Memory B cell (primary cell): ENCODE measurements at places on chromosomes 3 and 15.
A peak's percentile ranks its signal among the peaks of the same experiment; 100 is the strongest.

DNA sequence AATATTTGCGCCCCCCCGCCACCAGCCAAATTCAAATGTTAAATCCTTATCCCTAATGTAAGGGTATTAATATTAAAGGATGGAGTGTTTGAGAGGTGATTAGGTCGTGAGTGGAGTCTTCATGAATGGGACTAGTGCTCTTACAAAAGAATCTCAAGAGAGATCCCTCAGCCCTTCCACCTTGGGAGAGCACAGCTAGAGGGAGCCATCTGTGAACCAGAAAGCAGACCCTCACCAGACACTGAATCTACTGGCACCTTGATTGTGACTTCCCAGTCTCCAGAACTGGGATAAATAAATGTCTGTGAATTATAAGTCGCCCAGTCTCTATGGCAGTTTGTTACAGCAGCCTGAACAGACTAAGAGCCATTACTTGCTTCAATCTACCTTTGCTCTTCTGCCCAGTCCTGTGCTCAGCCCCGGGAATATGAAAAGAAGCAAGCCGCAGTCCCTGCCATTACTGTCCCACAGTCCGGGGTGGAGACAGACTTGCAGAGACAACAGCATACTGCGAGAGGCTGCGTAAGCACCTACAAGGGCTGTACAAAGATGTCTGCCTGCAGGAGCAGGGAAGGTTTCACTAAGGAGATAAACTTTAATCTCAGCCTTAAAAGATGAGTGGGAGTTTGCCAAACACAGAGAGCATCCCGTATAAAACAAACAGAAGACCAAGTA, 110.7 kb upstream of the TMCO5A start:
- peaks cover 1% of the 10 kb centered on the region for H3K27me3 ChIP-seq
- DNase-seq = no peak
- no peaks in the 10 kb centered on the region for H3K4me1 ChIP-seq
- H3K4me3 ChIP-seq = no peak overlapping the region
- H3K36me3 ChIP-seq = no peaks in the 10 kb centered on the region

DNA sequence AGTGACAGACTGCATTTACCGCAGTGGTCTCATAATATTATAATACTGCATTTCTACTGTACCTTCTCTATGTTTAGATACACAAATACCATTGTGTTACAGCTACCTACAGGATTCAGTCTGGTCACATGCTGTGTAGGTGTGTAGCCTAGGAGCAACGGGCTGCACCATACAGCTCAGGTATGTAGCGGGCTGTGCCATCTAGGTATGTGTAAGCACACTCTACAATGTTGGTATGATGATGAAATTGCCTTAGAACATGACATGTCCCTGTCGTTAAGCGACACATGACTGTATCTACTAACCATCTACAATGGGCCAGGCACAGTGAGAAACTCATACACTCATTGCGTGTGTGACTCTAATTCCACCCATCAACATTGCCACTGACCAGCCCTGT, 85.5 kb upstream of the SEC13 start:
- no peaks in the 10 kb centered on the region for H3K27me3 ChIP-seq
- H3K4me1 ChIP-seq = peaks cover 6% of the 10 kb centered on the region
- H3K27ac ChIP-seq = no peak overlapping the region
- H3K4me3 ChIP-seq = no peak overlapping the region
- no peaks in the 10 kb centered on the region for H3K36me3 ChIP-seq

DNA sequence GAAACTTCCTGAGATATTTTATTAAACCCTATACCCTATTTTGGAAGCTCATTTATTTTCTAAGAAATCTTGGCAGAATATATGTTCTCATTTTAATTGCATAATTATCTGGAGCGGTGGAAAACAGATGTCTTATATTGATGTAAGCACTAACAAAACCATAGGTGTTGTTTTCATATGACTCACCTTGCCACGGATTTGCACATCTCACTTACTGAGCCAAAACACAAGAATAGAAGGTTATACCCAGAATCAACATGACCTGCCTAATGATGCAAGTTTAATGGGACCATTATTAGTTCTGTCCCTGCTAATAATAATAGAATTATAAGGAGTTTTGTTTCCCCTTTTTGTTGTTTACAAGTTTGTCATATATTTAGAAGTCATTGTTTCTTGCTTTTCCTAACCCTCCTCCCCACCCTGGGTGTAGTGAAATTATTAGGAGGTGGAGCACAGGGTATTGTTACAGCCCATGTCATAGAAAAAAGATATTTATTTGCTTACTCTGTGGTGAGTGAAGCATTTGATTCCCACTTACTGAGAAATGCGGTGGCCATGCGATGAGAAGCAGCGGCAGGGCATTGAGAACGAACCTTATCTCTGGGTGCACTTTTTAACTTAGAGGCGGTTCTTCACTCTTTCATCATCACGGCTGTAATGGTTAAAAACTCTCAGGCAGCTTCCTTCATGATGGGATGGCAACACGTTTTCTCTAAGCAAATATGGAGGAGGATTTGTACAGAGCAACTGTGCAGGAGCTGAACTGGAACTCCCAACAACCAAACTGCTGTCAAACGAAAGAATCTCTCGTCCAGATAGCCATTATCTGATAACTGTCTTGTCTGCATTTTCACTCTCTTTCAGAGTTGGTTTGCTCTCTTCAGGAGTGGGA, 521 bp downstream of the IL5RA start:
- peak overlapping the region; percentile 95 for H3K27ac ChIP-seq
- peaks cover 1% of the 10 kb centered on the region for H3K27me3 ChIP-seq

DNA sequence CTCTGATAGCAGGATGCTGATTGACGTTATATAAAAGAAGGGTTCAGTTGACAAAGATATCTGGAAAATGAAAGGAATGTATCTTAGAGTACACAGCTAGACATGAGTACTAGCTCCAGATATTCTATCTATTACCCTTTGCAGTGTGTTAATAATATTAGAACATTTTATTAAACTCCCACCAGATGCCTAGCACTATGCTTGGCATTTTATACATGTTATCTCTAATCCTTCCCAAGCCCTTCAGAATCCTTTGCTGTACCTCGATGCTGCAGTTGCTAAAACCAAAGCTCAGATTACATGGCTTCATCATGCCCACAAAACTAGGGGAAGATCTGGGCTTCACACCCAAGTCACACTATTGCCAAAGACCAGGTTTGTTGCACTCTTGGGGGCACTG, 350.1 kb upstream of the AZI2 start:
- H3K27ac ChIP-seq = no peak overlapping the region
- no peaks in the 10 kb centered on the region for H3K36me3 ChIP-seq
- no peak for DNase-seq
- no peaks in the 10 kb centered on the region for H3K27me3 ChIP-seq
- no peaks in the 10 kb centered on the region for H3K4me1 ChIP-seq
- H3K4me3 ChIP-seq = no peak overlapping the region

DNA sequence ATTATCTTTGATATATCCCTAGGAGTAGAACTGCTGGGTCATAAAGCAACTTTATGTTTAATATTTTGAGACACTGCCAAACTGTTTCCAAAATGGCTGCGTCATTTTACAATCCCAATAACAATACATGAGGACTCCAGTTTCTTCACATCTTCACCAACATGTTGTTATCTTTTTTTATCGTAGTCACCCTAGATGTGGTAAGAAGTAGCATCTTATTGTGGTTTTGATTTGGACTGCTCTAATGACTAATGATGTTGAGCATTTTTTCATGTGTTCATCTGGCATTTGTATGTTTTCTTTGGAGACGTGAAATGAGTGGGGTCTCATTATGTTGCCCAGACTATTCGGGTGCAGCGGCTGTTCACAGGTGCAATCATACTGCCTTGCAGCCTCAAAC, 83.8 kb downstream of the MAP4 start:
- H3K4me1 ChIP-seq = peaks cover 2% of the 10 kb centered on the region
- peaks cover 4% of the 10 kb centered on the region for H3K36me3 ChIP-seq
- H3K27ac ChIP-seq = no peak overlapping the region
- H3K4me3 ChIP-seq = no peak overlapping the region
- H3K27me3 ChIP-seq = no peaks in the 10 kb centered on the region
- no peak for DNase-seq

- no peak overlapping the region for H3K4me3 ChIP-seq
- H3K27ac ChIP-seq = no peak overlapping the region
- H3K36me3 ChIP-seq = no peaks in the 10 kb centered on the region
- H3K4me1 ChIP-seq = peaks cover 11% of the 10 kb centered on the region
These were observed 131.8 kb upstream of the TOPAZ1 start for GRCh38 chr3:44109771-44110361.

GRCh38 chr3:136134091-136134490, 62.0 kb downstream of the MSL2 start:
- H3K4me1 ChIP-seq = peaks cover 2% of the 10 kb centered on the region
- no peak for DNase-seq
- no peak overlapping the region for H3K4me3 ChIP-seq

DNA sequence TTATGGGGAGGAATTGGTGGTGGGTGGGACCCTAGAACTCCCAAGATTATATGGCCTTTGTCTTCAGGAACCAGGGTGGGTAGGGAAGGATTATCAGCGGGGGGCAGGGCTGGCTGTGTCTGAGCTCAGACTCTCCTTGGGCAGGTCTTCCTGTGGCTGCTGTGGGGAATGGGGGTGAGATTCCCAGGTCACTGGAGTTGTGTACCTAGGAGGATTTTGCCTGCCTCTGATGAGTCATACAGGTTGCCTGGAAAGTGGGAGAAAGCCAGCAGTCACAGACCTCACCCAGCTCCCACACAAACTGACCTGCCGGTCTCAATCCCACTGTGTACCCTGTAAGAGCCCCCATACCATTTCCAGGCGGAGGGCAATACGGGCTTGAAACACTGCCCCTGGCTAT, 209.9 kb upstream of the CNTN3 start:
- H3K36me3 ChIP-seq = no peaks in the 10 kb centered on the region
- no peak overlapping the region for H3K4me3 ChIP-seq
- DNase-seq = no peak
- H3K4me1 ChIP-seq = no peaks in the 10 kb centered on the region
- no peaks in the 10 kb centered on the region for H3K27me3 ChIP-seq

GRCh38 chr3:123552095-123552714, 32.6 kb downstream of the HACD2 start:
- H3K27me3 ChIP-seq = no peaks in the 10 kb centered on the region
- DNase-seq = no peak
- H3K4me3 ChIP-seq = no peak overlapping the region

GRCh38 chr3:107630779-107631178, 108.0 kb downstream of the BBX start:
- H3K27me3 ChIP-seq = no peaks in the 10 kb centered on the region
- H3K4me3 ChIP-seq = no peak overlapping the region
- peaks cover 39% of the 10 kb centered on the region for H3K4me1 ChIP-seq
- peak overlapping the region; percentile 26 for H3K27ac ChIP-seq

GRCh38 chr15:26295336-26296085, 432.4 kb upstream of the ATP10A start:
- no peak overlapping the region for H3K27ac ChIP-seq
- no peak for DNase-seq

- H3K4me3 ChIP-seq = no peak overlapping the region
- H3K36me3 ChIP-seq = no peaks in the 10 kb centered on the region
- no peak overlapping the region for H3K27ac ChIP-seq
- DNase-seq = no peak
These were observed 28.9 kb upstream of the KLHL6 start for GRCh38 chr3:183584246-183584913.

- no peaks in the 10 kb centered on the region for H3K27me3 ChIP-seq
- no peak for DNase-seq
- H3K4me3 ChIP-seq = no peak overlapping the region
- H3K4me1 ChIP-seq = no peaks in the 10 kb centered on the region
- no peak overlapping the region for H3K27ac ChIP-seq
These were observed 734.5 kb upstream of the CADM2 start for GRCh38 chr3:84224262-84224661.

GRCh38 chr15:31157644-31158069, 56.1 kb upstream of the TRPM1 start:
- H3K27ac ChIP-seq = no peak overlapping the region
- no peaks in the 10 kb centered on the region for H3K4me1 ChIP-seq
- H3K4me3 ChIP-seq = no peak overlapping the region

GRCh38 chr3:13580256-13581023, 31.5 kb downstream of the FBLN2 start:
- H3K27me3 ChIP-seq = peaks cover 4% of the 10 kb centered on the region
- no peak for DNase-seq

DNA sequence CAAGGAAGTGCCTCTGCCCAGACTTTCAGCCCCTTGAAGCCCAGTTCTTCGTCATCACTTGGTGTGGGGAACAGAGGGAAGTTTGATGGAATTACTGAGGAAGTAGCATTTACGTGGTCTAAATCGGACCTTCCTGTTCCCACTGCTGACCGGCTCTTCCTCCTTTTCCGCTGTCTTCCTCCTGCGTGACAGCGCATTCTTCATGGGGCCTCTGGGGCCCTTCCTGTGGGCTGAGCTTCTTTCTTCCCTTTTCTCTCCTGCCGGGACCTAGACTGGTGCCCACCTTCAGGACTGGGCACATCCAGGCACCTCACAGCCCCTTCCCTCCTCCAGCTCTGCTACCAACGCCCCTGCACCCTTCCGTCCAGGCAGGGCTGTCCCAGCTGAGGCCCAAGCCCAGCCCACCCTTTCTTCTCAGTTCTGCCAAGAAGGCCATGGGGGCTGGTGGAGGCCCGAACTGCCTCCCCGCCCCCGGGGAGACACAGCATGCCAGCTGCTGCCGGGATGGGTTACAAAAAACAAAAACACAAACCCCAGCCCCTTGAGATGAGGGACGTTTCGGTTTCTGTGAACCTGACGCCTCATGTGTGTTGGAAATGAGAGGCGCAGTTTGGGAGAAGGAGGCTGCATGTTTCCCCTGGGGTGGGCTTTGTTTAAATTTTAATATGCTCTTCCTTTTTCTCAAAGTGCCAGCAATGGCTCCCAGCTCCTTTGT, 19.1 kb downstream of the ZNF710 start:
- no peaks in the 10 kb centered on the region for H3K27me3 ChIP-seq
- no peaks in the 10 kb centered on the region for H3K36me3 ChIP-seq
- H3K4me3 ChIP-seq = no peak overlapping the region
- peaks cover 22% of the 10 kb centered on the region for H3K4me1 ChIP-seq
- DNase-seq = no peak
- peak overlapping the region; percentile 28 for H3K27ac ChIP-seq

DNA sequence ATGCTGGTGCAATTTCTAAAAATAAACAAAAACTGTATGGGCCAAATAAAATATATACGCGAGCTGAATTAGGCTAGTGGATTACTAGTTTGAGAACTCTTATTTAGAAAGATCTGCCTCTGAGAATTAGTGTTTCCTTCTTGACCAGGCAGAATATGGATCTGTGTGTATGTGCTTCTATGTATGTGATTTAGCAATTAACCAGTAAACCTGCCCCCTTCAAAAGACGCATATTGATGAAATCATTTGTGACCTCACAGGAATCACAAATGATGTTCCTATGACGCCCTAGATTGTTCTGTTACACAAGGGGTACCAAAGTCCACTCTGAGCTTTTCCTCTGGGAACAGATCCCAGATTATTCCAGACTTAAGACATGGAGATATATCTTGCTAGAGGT, at the start of gene TUSC7:
Gene TUSC7 (plus strand): TSS at position 301 of the 400 bp plus-strand sequence.
- no peak for DNase-seq
- no peaks in the 10 kb centered on the region for H3K4me1 ChIP-seq
